ENCODE measurements at places on chromosomes 6 and 20.

GRCh38 chr6:47772359-47772758 lies 9.5 kb upstream of the OPN5 start:
- DNase-seq, result no peak

GRCh38 chr6:110043366-110043994 lies 65.4 kb downstream of the GPR6 start:
- no peak for DNase-seq

DNA sequence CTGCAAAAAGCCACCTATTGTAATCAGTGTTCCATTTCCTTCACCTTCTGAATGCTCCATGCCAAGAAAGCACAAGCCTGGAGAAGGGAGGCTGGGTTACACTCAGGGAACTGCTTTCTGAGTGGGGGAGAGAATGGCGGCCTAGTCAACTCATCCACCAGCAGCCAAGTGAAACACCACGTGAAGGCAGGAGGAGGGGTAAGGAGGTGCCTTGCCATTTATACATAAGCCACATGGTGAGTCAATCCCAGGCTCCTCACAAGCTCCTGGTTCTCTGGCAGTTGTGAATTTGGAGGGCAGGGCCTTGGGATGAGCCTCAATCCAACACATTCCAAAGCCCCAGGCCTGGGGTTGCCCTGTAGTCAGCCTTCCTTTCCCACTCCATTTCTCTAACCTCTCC lies 149.4 kb downstream of the CD24 start:
- no peak for DNase-seq

DNA sequence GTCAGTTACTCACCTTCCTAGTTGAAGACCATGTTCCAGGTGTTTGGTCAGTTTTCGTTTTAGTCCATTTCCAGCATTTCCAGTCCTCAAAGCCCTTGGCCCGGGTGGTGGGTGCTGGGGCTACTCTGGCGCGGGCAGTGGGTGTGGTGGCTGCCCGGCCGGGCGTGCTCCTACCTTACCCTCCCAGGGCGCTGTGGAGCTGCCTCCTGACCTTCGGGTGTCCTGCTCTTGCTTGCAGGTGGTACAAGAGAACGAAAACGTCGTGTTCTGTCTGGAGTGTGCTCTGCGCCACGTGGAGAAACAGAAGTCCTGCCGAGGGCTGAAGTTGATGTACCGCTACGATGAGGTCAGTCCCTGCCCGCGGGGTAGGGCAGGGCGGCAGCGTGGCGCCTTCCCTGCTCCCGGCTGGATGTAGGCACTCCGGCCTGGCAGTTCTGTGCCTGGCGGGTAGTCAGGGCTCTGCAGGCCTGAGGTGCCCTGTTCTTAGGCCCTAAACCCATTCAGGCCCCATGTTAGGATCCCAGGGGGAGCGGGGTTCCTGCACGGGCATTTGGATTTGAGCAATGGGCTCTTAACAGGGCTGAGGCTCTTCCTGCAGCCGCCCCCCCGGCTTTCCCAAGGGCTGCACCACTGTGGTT lies 145.8 kb downstream of the DTNBP1 start:
- no peak for DNase-seq

DNA sequence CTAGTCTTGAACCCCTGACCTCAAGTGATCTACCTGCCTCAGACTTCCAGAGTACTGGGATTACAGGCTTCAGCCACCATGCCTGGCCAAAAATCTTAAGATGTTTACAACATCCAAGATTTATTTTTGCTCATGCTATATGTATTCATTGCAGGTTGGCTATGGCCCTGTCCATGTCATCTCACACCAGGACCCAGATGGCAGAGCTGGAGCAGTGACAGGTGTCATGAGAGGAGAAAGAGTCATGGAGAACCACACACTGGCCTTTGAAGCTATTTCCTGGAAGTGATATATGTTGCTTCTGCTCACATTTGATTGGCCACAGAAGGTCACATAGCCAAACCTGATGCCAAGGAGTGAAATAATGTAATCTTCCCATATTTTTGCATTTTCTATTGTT lies 13.8 kb upstream of the DDR1 start:
- DNase-seq, result no peak

- DNase-seq, result no peak
Measured at GRCh38 chr20:32433311-32434021, 75.3 kb downstream of the ASXL1 start.

GRCh38 chr6:106519460-106520394 lies 109.6 kb downstream of the RTN4IP1 start:
- DNase-seq, result no peak

GRCh38 chr6:38234141-38234540 lies 405.6 kb downstream of the BTBD9 start:
- DNase-seq, result no peak

DNA sequence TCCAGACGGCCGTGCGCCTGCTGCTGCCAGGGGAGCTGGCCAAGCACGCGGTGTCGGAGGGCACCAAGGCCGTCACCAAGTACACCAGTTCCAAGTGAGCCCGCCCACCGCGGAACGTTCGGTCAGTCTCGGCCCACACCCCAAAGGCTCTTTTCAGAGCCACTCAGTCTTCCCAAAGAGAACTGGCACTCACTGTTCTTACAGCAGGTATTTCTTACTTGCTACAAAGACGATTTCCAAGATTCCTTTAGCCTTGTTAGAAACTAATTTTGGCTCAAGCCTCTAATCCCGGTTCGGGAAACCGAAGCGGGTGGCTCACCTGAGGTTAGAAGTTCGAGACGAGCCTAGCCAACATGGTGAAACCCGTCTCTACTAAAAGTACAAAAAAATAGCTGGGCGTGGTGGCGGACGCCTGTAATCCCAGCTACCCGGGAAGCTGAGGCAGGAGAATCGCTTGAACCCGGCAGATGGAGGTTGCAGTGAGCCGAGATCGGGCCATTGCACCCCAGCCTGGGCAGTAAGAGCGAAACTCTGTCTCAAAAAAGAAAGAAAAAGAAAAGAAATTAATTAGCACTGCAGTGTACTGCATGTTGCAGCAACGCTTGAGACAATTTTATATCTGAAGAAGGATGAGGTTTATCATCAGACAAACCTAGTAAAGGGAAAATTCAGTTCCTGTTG lies 73.1 kb downstream of the OR2B2 start:
- no peak for DNase-seq

- DNase-seq, result no peak
Measured at GRCh38 chr20:9068841-9069663, at the start of gene PLCB4. PLCB4 (plus strand) TSS chr20:9069087; CDS start chr20:9307815, 238,728 bp downstream.

GRCh38 chr6:159687341-159687740 lies 5.7 kb downstream of the SOD2 start:
- DNase-seq, result no peak

DNA sequence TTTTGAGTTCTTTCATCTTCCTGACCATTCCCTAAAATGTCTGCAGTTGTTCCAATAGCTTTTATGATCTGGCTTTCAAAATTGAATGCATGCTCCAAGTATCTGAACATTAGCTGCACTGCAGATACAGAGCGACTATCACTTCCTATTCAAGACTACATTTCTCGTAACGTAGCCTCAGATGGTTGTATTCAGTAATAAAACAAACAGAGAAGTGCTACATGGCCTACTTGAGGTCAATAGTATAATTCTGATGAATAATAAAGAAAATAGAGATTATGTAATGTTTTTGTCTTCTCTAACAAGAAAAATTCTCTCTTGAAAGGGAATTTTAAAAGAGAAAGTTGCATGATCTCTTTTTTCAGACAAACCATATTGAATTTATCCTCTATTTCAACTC lies 333.9 kb upstream of the IRAK1BP1 start:
- DNase-seq, result no peak

GRCh38 chr6:167446046-167446445 lies 121.2 kb downstream of the TTLL2 start:
- DNase-seq, result no peak

GRCh38 chr20:37343212-37343993 lies 2.5 kb upstream of the SRC start:
- no peak for DNase-seq

DNA sequence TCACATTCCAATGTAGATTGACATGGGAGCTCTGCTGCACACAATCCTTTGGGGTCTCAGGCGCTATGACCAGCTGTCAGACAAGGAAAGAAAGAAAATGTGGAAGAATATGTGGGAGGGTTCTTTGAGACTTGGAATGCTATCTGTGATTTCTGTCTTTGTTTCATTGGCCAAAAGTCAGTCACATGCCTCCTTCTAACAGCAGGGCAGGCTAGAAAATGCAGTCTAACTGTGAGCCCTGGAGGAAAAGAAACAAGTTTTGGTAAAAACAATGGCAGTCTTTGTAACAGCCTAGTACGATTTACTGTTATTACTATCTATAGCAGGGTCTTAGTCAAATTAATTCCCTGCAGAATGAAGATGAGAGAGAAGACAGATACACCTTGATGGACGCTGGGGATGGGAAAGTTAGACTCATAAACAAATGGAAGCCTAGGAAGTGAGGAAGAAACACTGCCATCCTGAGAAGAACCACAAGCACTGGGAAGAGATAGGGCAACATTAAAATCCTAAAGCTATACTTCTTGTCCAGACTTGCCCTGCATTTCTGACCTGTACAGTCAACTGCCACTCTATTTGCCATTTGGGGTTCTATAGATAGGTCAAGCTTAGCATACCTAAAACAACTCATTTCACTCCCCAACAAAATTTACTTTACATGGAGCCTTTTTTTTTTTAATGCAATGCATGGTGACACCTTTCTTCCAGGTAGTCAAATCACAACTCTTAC lies 833.0 kb downstream of the KIF16B start:
- no peak for DNase-seq

- no peak for DNase-seq
Measured at GRCh38 chr20:47594157-47594556, 92.5 kb downstream of the NCOA3 start.

- no peak for DNase-seq
Measured at GRCh38 chr6:31922942-31923341, 4.6 kb upstream of the C2 start.

- DNase-seq, result no peak
Measured at GRCh38 chr6:75467966-75468365, 25.6 kb downstream of the FILIP1 start.

GRCh38 chr6:170066679-170067078 lies 224.2 kb downstream of the DLL1 start:
- no peak for DNase-seq

- no peak for DNase-seq
Measured at GRCh38 chr20:24694727-24695528, 225.5 kb downstream of the SYNDIG1 start.

- DNase-seq, result no peak
Measured at GRCh38 chr6:130890521-130890971, 63.3 kb downstream of the SMLR1 start.

- no peak for DNase-seq
Measured at GRCh38 chr20:15047042-15047441, 709.6 kb upstream of the FLRT3 start.

GRCh38 chr6:158629367-158630221 lies 14.9 kb downstream of the DYNLT1 start:
- no peak for DNase-seq

DNA sequence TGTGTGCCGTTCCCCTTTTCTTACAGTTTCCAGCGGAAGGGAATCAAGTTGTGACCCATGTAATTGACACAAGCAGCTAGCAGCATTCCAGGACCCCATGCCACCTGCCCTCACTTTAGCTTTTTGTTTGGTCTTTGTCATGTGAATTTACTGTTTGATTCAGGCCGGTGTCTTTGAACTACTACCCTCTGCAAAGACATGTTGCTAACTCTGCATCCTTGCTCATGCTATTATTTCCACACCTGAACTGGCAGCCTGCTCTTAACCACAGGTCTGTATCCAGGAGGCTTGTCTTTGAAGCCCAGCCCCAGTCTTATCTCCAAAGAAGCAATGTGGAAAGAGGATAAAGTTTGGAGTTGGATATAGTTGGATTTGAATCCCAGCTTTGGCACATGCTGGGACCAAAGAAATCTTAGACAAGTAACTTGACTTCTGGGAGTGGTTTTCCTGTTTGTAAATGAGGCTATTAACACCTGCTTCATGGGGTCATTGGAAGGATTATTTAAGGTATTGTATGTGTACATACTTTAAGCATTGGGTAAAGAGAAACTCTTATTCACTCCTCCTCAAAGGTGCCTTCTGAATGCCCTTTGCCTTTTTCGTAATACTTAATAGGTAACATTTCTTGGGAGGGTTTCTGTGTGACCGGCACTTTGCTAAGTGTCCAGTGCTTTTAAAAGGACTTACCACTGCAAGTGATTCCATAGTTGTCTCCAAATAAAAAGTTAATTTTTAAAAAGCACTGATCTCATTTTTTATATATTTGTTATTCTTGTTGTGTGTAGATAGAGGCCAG lies 52.4 kb downstream of the RALY start:
- DNase-seq, result no peak

DNA sequence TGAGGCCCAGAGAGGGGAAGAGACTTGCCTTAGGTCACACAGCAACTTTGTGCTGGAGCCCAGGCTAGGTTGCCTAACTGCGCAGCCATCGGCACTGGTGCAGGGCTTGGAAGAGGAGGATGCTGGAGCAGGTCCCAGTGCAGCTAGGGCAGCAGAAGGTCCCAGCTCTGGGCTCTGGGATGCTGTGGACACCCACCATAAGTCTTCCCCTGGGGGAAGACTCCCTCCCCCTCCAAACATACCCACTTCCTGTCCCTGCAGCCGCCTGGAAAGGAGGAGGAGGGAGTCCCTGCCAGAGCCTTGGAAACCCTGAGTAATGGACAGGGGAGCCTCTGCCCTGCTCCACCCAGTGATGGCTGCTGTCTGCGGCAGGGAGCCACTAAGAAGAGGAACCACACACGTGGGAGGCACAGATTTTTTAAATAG lies 93.6 kb downstream of the NCR2 start:
- DNase-seq, result no peak

GRCh38 chr6:157981132-157981394 lies 600 bp upstream of the SYNJ2 start:
- DNase-seq, result no peak

DNA sequence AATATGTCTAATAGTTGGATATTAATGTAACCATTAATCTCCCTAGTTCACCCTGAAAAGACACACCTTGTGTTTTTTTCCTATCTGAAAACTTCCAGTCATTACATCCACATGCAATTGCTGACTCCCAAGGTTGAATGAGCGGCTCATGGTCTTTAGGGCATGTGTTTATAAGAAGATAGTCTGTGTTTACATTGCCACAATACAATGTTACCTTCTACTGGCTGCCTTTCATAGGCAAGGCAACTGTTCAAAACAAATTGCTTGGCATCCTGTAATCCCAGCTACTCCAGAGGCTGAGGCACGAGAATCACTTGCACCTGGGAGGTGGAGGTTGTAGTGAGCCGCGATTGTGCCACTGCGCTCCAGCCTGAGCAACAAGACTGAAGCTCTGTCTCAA lies 86.8 kb upstream of the SHLD1 start:
- no peak for DNase-seq

- no peak for DNase-seq
Measured at GRCh38 chr6:38236631-38237030, 403.1 kb downstream of the BTBD9 start.

- no peak for DNase-seq
Measured at GRCh38 chr20:49969946-49970345, 12.8 kb upstream of the SNAI1 start.

All from right renal pelvis (tissue), 4 donors.